ENCODE measurements at places on chromosomes 2 and 18.

GRCh38 chr18:62438018-62438329, 84.9 kb upstream of the ZCCHC2 start:
- no peak for DNase-seq

- DNase-seq, result no peak
Measured at GRCh38 chr2:229930656-229931055, 8.4 kb downstream of the FBXO36 start.

DNA sequence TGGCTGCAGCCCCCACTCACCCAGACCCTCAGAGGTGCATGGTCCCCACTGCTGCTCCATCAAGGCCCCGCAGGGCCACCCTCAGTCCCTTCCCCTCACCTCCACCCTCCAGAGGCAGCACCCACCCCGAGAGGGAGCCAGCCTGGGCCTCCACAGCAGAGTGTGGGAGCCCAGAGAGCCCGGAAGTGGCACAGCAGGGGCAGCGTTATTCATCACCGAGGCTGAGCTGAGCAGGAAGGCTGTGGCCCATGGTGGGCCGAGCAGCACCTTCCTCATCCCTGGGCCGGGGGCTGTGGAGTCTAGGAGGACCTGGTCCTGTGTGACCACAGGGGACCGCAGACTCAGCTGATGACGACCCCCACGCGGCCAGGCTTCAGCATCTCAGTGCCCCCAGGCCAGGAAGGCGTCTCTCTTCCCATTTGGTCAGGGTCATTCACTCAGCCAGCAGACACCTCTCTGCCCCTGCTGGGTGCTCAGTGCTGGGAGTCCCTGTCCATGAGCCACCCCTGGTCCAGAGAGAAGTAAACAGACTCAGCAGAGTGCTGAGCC, 258.1 kb downstream of the ATAD2B start:
- DNase-seq, result no peak

GRCh38 chr2:117968722-117969121, 45.1 kb downstream of the CCDC93 start:
- no peak for DNase-seq

DNA sequence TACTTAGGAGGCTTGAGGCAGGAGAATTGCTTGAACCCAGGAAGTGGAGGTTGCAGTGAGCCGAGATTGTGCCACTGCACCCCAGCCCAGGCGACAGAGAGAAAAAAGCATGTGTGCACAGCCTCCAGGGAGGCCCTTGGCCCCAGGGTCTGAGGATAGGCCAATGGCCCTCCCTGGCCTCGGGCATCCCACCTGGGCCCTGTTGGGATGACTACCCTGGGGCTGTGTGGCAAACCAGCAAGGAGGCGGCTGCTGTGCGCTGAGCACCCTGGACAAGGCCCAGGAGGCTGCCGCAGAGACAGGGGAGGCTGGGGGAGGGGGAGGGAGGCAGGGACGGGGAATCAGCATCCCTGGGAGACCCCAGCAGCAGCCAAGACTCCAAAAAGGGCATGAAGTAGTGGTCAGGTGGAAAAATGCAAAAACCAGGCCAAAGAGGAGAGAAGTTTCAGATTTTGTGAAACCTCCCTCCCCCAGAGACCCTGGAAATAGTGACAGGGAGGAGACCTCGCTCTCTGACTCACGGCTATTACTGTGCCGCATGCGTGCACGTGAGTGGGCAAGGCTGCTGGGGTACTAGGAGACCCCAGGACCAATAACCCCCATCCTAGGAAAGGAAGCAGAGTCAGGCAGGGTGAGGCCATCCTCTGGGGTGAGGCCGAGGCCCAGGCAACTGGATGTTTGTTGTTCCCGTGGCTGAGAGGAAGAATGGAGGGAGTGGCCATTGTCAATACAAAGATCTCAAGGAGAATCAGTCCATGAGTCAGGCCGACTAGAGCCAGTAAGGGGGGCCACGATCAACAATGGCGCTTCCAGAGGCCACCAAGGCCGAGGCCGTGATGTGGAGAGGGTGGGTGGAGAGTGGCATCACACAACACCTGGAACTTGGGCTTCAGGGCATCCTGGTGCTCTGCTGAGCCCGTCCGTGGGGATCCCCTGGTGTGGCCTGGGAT, 16.0 kb upstream of the B3GNT7 start:
- no peak for DNase-seq

DNA sequence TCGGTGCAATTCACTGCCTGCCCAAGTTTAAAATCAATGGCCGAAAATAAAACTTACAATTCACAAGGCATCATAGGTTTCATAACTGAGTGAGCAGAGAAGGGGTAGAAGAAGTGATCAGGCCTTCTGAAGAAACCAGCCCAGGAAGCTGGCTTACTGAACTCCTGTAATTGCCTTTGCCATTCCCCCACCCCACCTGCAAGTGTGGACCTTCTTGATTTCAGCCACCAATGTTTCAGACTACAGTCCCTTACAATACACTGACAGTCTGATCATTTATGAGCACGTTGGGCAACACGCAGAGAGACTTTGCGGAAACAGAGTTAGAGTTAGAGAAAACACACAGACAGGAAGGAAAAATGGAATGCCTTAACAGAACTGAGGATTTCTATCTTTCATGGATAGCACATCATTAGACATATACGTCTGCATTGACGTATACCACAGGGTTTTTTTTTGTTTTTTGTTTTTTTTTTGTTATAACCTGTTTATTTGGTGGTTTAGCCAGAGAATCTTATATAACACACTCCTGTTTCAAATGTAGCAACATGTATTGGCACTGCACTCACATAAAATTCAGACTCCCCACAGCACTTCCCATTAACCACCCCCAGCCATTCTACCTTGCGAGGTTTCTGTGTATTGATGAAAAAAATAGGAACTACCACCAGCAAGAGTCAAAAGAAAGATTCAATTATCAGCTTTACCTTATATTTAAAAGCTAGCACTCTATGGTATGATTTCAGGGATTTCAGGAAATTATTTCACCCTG, 126.4 kb downstream of the CACNB4 start:
- DNase-seq, result no peak

- DNase-seq, result no peak
Measured at GRCh38 chr2:221677688-221678087, 105.6 kb upstream of the EPHA4 start.
